ENCODE measurements at places on chromosomes 1 and 21. TPM values are rescaled to one million over a fixed set of nuclear protein-coding genes. Genes with fewer than 3 reads are reported as not detected.
A peak's percentile ranks its signal among the peaks of the same experiment; 100 is the strongest.

GRCh38 chr1:4745560-4745959 lies 91.2 kb downstream of the AJAP1 start:
- DNase-seq = no peak

DNA sequence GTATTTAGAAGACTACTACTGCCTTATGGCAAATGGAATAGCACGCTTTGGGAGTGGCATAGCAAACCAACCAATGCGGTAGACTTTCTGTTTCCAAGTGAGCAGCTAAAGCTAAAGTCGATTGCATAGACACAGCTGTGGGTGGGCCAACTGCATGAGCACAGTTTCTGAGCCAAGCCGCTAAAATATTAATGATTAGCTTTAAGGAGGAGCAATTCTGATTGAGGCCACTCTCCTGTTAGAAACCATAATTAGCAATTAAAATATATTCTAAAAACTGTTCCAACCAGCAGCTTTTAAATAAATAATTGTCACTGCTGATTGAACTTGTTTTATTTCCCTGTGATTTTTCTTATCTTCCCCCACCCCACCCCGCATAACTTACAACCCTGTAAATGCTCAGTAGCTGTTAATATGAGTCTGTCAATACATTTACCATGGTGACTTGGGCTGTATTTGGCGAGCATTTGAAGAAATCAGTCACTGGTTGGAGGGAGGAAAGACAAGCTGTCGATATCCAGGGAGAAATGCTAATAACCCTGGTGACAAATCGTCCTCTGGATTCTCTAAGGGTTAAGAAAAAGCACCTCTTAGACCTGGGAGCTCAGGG lies 32.2 kb downstream of the RNF220 start:
- no peak for DNase-seq

- DNase-seq = no peak
These were observed 54.0 kb upstream of the IFFO2 start for GRCh38 chr1:19010503-19010902.

The EDARADD gene
- polyA plus RNA-seq = not detected

The SMIM1 gene
- polyA plus RNA-seq = 0.75 TPM

The MTARC2 gene
- not detected for polyA plus RNA-seq

GRCh38 chr1:163130225-163130856 lies 61.2 kb downstream of the RGS4 start:
- DNase-seq = no peak

The TIAM1 gene
- 32.1 TPM for polyA plus RNA-seq

DNA sequence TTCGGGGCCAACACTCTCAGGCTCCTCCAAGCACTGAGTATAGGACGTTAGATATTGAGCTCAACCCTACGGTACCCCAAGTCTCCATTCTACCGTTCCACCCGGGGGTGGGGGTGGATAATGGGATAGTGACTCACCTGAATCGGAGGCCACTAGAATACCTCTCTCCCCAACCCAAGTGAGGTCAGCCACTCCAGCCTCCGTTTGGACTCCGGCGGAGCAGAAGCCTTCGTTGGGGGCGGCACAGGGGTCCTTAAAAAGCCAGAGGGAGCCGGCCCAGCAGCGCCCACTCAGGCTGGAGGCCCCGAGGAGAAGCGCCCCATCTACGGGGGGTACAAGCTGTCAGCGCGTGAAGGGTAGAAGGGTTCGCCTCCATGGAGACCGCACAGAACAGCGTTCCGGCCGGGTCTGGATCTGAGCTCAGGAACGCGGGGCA lies 556 bp downstream of the WDR77 start:
- no peak for DNase-seq

The PAQR6 gene
- polyA plus RNA-seq = 0.22 TPM

The PPP2R5A gene
- polyA plus RNA-seq = 27.5 TPM

- DNase-seq = no peak
These were observed 475.2 kb upstream of the USP24 start for GRCh38 chr1:55690366-55690765.

The LCE1A gene
- not detected for polyA plus RNA-seq

The PARP1 gene
- 95.1 TPM for polyA plus RNA-seq

The AMY1A gene
- not detected for polyA plus RNA-seq

DNA sequence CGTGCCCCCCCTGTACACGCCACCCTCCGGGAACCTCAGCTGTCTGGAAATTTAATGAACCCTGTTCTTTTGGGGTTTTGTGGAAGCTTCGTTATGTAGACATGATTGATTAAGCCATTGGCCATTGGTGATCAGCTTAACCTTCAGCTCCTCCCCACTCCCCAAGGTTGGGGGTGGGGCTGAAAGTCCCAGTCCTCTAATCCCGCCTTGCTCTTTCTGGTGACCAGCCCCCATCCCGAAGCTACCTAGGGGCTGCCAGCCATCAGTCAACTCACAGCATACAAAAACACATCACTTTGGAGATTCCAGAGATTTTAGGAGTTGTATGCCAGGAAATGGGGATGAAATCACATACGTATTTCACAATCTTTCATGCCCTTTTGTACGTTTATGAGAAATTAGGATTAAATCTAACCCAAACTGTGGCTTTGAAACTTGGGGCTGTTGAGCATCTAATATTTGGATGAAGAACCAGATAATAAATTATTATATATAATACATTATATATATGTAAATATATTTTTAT lies 52.3 kb downstream of the BACE2 start:
- DNase-seq = no peak

DNA sequence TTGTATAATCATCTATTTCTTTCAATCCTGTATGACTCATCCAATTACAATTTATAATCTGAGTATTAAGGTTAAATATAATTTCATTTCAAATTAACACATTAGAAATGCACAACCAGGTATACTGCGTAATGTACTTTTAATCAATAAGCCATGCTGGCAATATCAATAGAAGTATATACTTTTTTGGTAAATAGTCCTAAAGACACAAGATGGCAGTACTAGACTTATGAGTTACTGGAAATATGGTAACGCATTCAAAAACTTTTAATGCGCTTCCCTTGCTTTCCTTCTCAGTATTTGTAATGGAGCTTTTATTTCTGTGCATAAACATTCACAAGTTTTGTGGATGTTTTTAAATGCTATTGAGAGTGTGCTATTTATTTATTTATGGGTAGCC lies 1162.0 kb upstream of the TMPRSS15 start:
- no peak for DNase-seq

DNA sequence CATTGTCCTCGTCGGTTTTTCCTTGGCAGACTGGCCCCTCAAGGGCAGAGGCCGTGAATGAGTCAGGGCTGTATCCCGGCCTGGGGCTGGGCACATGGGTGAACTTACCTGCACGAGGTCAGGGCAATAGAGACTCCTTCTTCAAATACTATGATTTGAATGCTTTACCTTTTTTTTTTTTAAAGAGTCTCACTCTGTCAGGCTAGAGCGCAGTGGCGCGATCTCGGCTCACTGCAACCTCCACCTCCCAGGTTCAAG lies 5.0 kb downstream of the LAPTM5 start:
- DNase-seq = no peak

GRCh38 chr1:231686384-231686783 lies 59.8 kb downstream of the DISC1 start:
- no peak for DNase-seq

The PROK1 gene
- polyA plus RNA-seq = not detected

DNA sequence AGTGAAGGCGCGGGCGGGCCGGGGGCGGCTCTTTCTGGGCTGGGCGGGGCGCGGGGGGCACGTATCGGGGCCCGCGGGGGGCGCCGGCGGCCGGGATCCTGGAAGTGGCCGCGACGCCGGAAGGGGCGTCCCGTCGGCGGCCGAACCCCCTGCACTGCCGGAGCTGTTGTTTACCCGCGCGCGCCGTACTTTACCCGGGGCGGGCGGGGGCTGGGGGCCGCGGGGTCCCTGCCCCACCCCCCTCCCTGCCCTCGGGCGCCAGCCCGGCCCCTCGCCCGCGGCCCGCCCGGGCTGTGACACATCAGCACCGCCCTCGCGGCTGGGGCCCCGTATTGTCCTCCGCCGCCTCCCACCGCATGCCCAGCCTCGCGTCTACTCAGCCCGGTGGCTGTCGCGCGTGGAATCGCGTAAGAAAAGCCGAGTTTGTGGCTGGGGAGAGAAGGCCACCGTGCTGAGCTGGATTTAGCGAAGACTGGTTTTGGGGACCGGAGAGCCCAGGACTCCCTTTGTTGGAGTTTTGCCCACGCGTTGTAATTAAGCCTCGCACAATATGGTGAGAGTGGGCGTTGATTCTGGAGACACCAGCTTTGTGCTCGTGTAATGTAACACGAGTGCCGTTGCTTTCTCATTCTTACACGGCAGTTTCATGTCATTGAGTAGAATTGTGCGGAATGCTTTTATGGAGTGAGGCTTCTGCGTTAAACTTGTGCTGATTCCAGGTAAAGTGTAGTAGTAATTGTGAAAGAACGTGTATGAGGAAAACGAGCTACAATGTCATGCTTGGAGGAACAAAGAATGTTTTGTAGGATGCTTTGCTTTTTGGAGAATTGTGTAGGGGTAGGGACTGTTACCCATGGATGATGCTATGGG lies 559 bp downstream of the BACH1 start:
- peak; percentile 49 for DNase-seq

DNA sequence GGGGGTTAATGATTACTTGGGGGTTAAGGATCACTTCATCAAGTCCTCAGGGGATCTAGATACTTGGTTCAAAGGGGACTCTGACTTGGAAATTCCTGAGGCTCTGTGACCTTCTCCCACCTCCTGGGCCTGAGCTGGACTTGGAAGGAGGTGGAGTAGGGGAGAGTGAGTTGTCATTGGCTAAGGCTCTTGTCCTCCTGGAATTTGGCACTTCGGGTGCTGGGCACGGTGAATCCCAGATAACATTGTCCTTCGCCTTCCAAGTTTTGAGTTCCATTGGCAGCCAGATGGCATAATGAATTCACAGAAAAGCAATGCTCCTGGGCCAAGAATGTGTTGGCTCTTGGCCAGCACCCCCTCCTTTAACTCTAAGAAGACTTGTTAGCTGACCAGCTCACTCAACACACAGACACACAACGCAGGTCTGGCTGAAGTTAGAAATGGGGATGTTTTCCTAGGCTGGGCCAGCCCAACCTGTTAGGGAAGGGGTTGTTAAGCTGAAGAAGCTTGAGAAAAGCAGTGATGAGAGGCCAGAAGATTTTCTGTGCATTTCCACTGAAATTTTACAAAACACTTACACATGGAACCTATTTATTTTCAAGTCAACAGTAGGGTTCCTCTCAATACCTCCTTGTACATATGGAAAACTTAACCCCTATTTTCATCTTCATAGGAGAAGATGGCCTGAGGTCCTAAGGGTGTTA lies 29.7 kb downstream of the SLC26A9 start:
- DNase-seq = no peak

DNA sequence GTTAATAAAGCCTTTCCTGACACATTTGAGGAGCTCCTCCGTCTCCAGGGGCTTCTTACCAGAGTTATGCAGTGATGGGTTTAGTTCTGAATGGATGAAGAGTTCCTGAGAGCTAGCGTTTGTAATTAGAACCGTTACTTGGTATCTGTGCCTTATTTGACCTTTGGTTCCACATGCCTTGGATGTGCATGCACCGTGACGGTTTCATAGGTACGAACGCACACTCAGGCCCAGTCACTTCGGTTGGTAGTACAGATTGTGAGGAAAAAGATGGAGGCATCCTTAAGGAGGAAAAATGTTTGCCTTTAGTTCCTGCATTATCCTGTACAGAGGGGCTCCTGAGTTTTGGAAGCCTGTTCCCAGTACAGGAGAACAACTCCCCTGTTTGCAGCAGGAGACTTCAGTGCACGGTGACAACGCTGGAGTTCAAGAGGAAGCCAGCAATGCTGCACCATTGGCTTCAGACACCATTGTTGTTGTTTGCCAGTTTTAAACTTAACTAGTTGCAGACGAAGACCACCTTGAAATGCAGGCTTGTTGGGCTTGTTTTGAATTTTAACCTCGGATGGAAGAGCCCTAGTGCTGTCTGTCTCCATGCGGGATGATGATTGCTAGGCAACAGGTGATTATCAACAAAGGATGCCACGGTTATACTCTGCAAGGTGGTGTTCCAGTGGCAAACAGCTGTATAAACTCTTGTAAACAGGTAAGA lies 8.2 kb downstream of the RBM15 start:
- DNase-seq = no peak

GRCh38 chr1:18531503-18531845 lies 50.7 kb downstream of the KLHDC7A start:
- no peak for DNase-seq

GRCh38 chr1:206003854-206004800 lies 932 bp upstream of the RAB7B start:
- no peak for DNase-seq

- no peak for DNase-seq
These were observed 142.3 kb upstream of the TMPRSS15 start for GRCh38 chr21:18545908-18546307.

- no peak for DNase-seq
These were observed 3.9 kb downstream of the EXTL1 start for GRCh38 chr1:26025517-26025916.

DNA sequence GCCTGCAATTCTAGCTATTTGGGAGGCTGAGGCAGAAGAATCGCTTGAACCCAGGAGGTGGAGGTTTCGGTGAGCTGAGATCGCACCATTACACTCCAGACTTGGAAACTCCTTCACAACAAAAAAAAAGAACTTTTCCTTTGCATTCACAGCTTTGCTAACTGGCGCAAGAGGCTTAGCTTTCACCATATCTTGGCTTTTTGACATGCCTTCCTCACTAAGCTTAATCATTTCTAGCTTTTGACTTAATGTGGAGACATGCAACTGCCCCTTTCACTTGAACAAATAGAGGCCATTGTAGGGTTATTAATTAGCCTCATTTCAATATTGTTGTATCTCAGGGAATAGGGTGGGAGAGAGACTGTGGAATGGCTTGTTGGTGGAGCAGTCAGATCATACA lies 8.7 kb downstream of the KPNA6 start:
- no peak for DNase-seq

- DNase-seq = no peak
These were observed 18.1 kb upstream of the ETS2 start for GRCh38 chr21:38787461-38788274.

GRCh38 chr21:44854664-44855446 lies 18.6 kb downstream of the PTTG1IP start:
- peak; percentile 36 for DNase-seq

- no peak for DNase-seq
These were observed 626.9 kb upstream of the ADGRL4 start for GRCh38 chr1:79633456-79633855.

The PKLR gene
- polyA plus RNA-seq = not detected

- DNase-seq = no peak
These were observed 152.0 kb upstream of the POU3F1 start for GRCh38 chr1:38198621-38199020.

DNA sequence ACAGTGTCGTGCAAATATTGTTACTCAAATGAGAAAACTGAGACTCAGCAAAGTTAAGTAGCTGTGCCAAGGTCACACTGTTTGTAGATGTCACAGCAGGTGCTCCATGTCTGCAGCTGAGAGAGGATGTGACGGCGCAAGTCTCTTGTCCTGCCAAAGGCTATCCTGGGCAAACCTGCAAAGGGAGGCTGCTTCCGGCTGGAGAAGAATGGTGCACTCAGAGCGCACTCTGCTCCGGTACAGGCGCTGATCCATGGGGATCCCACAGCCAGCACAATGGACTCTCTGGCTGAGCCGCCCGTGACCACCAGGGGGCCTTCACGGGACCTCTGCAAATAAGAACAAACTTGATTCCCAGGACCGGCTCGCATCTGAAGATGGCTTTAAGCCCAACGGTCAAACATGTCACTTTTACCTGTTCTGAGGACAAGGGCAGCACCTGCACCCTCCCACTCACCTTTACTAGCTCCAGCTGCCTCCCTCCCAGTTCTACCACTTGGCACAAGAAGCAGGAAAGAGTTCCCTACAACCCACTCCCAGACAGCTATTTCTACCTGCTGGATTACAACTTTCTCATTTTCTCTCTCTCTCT lies 21.9 kb downstream of the RD3 start:
- DNase-seq = no peak

GRCh38 chr21:44530903-44531605 lies 8.9 kb downstream of the KRTAP10-1 start:
- no peak for DNase-seq

- DNase-seq = no peak
These were observed 42.8 kb upstream of the IFI44L start for GRCh38 chr1:78577257-78578100.
